Activated naive CD8-positive, alpha-beta T cell treated with anti-CD3 and anti-CD28 coated beads for 36 hours (primary cell): ENCODE measurements at places on chromosomes 16 and 17. TPM values are rescaled to one million over a fixed set of nuclear protein-coding genes. Genes with fewer than 3 reads are reported as not detected.

Gene MFAP4
- total RNA-seq: 0.14 TPM

Gene CSF3
- not detected for total RNA-seq

Gene HOXB5
- total RNA-seq: not detected

Gene KREMEN2
- total RNA-seq: not detected

Gene NPIPA3
- total RNA-seq: not detected

Gene STX8
- total RNA-seq: 59.9 TPM

Gene IRX5
- total RNA-seq: not detected

DNA sequence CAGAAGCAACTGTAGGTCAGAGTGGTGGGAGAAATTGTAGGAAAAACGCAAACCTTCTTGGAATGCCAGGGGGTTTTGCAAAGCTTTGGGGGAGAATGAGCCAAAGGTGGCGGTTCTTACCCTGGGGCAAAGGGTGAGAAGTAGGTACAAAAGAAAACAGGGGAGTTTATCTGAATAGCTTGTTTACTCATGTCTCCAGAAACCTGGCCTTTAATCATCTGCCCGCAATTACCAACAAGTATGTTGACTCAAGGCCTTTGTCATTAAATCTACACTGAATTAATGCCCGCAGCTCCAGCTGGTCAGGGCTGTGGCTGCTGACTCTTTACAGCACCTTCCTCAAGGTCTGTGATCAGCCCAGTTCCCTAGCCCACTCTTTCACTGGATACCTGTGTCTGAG, 320.1 kb downstream of the CBLN1 start:
- no peak for DNase-seq

DNA sequence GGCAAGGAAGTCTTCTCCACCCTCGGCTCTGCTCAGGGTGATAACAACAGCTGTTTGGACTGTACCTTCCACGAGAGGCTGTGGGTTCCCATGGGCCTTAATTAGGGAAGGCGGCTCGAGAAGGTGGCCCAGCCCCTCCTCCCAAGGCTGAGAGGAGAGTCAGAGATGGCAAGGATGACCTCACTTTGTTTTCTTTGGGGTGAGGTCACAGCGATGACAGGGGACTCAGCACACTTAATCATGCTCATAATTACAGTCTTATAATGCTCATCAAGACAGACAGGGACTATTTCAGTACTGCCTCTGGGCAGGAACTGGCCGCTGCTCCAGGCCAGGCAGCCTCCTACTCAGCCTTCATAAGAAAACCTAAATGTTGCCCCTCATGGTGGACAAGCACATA, 19.7 kb downstream of the WFDC1 start:
- DNase-seq: no peak

GRCh38 chr17:57556977-57557376, 188.1 kb downstream of the CCDC182 start:
- DNase-seq: no peak

DNA sequence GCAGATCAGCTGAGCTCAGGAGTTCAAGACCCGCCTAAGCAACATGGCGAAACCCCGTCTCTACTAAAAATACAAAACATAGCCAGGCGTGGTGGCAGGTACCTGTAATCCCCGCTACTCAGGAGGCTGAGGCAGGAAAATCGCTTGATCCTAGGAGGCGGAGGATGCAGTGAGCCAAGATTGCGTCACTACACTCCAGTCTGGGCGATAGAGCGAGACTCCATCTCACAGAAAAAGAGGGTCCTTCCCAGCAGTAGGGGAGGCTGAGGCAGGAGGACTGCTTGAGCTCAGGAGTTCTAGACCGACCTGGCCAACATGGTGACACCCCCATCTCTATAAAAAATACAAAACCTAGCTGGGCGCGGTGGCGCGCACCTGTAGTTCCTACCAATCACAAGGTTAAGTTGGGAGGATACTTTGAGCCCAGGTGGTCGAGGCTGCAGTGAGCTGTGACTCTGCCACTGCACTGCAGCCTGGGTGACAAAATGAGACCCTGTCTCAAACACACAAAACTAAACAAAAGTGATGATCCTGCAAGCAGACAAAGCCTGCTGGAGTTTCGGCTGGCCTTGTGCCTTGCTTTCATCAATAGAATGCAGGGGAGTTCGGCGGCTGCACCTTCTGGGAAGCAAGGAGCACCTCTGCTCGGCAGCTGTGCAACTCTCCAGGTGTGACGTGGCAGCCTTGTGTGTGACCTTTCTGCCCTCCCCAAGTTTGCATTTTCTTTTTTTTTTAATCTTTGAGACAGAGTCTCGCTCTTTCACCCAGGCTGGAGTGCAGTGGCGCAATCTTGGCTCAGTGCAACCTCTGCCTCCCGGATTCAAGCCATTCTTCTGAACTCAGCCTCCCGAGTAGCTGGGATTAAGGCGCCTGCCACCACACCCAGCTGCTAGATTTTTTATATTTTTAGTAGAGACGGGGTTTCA, 12.4 kb upstream of the YWHAE start:
- DNase-seq: no peak

- DNase-seq: no peak
Measured at GRCh38 chr17:80393961-80394360, 21.0 kb upstream of the ENDOV start.

DNA sequence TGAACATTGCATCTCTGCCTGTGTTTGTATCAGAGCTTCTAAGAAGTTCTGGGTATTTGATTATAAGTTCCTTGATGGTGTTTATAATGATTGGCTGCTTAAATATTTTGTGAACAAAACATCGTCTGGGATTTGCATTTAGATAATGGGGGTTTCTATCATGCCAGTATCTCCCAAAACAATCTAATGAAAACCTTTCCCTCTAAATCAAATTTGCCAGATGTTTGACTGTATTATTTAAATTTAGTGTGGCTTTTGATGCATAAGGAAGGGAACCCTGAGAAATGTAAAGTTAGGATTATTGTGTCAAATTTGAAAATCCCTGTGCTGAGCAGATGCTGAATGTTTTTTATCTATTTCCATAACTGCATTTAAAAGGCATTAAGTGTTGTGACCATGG, 159.9 kb downstream of the HS3ST3A1 start:
- DNase-seq: no peak

GRCh38 chr16:17321824-17322223, 148.9 kb downstream of the XYLT1 start:
- DNase-seq: no peak

- DNase-seq: no peak
Measured at GRCh38 chr17:17443173-17443572, 33.6 kb upstream of the MED9 start.
